ENCODE measurements at places on chromosomes 5 and 9.

DNA sequence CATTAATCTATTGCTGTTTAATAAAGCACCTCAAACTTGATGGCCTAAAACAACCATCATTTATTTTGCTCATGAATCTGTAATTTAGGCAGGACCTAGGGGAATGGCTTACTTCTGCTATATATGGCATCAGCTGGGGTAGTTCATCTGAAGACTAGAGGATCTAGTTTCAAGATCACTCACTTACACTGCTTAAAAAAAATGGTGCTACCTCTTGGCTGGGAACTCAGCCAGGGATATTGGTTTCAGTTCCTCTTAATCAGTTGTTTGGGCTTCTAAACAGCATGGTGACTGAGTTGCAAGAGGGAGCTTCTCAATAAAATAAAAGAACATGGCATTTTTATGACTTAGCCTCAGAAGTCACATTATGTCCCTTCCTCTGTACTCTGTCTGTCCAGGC, 142.0 kb downstream of the FAM114A2 start:
- DNase-seq = no peak

DNA sequence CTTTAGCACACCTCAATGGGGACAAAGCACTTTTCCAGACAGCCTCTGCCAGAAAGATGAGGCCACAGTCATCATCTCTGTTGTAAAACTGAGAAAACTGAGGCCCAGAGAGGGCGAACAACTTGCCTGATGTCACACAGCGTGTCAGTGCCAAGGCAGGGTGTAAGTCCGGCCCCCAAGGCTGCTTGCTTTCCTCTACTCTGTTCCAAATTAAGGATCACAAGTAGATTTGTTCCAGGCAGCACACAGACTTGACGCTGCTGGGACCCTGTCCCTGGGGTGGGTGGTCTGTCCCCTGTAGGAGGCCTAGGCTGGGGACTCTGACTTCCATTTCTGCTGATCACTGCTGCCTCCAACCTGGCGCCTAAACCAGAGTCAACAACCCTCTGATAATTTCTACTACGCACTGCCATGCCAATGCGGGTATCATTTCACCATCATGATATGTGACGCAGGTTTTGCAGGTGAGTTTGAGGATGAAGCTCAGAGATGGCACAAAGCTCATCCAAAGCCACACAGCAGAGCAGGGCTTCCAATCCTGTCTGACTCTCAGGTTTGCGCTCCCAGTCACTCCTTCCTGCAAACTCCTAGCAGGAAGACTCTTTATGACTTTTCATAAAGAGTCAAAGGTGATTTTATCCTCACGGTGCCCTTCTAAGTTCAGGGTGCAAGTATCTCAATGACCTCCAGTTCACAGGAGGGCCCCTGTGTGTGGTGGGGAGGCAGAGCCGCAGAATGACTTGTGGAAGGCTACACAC, 13.5 kb upstream of the RALGDS start:
- no peak for DNase-seq

DNA sequence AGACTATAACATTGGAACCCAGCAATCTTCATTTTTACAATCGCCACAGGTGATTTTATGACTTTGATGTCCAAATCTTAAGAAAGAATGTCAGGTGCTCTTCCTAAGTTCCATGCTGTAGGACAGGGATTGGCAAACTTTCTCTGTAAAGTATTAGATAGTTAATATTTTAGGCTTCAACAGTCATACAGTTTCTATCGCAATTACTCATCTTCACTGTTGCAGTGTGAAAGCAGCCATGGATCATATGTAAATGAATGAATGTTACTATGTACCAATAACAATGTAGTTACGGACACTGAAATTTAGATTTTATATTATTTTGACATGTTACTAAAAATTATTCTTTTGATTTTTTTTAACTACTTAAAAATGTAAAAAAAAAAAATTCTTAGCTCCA, 169.7 kb downstream of the DTWD2 start:
- no peak for DNase-seq

- no peak for DNase-seq
Measured at GRCh38 chr5:81537905-81538547, 144.1 kb upstream of the ACOT12 start.

GRCh38 chr5:114477816-114478334, 116.0 kb downstream of the KCNN2 start:
- no peak for DNase-seq

DNA sequence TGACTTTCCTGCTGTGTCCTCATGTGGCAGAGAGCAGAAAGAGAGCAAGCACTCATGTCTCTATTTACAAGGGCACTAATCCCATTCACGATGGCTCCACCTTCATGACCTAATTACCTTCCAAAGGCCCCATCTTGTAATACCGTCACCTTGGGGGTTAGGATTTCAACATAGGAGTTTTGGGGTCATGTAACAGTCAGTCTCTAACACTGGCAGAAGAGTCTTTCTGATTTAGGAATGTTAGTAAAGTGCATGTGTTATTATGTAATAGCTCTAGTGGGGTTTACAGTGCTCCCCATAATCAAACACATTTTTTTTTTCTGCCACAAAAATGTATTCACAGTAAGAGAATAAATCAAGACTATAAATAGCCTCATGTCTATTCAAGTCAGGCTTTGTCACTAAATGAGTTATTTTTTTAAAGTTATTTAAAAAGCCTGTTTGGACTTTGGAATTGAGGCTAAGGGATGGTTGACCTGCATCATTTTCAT, 19.1 kb downstream of the GALNT10 start:
- DNase-seq = no peak
